Natural killer cell treated with Interleukin-12 subunit alpha and Interleukin-12 subunit beta and Interleukin-15 and Interleukin-18, amount 100 ng/mL, for 72 hours (primary cell): ENCODE measurements at places on chromosomes 6 and 20. TPM values are rescaled to one million over a fixed set of nuclear protein-coding genes. Genes with fewer than 3 reads are reported as not detected.

The PNRC1 gene
- 102 TPM for total RNA-seq

The STMND1 gene
- not detected for total RNA-seq

The DEFB115 gene
- total RNA-seq = not detected

The PXDC1 gene
- total RNA-seq = 0.62 TPM

DNA sequence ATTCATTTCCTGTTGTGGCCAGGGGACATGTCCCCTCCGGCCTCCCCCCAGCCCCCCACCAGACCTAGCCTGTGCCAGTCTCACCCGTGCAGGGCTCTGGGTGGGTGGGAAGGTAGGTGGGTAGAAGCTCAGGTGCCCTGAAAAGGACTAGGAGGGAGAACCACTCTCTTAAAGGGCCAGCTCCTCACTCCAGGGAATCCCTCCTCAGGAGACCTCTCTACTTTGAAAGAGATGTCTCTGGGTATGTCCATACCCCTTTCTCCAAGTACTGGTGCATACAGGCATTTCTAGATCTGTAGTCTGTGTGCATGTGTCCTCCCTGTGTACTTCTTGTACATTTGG is 60.8 kb upstream of the EPB41L1 start:
- DNase-seq = no peak

DNA sequence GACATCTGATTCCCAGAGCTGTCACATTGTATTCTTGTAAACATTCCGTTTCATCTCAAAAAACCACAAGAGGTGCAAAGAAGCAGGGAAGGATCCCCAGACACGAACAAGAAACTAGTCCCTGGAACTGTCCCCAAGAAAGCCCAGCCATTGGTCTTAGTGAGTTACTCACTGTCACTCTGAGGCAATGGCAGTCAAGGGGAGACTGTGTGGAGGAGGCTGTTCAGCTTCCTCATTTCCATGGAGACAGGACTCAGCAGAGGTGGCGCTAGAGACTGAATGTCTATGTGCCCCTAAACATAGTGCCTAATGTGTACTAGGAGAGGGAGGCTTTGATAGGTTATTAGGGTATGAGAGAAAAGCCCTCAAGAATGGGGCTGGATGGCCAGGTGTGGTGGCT is 11.1 kb downstream of the ULBP1 start:
- DNase-seq = no peak

DNA sequence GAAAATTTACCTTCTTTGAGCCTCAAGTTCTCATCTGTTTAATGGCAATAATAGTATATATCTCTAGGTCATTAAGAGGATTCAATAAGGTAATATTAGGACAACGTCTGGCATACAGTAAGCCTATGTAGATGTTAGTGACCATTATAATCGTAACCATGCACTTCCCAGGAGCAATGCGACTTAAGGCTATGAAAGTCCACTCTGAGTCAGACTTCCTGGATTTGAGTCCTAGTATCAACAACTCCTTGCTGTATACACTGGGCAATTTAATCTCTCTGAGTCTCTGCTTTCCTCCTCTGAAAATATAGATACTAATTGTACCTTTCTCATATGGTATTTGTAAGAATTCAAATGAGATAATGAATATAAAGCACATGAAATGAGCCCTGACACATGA is 168.1 kb upstream of the HDDC2 start:
- no peak for DNase-seq

- no peak for DNase-seq
Observed at GRCh38 chr20:6038256-6038655, 15.6 kb downstream of the LRRN4 start.
